BJ (cell line): ENCODE measurements at places on chromosomes 12 and 14.

DNA sequence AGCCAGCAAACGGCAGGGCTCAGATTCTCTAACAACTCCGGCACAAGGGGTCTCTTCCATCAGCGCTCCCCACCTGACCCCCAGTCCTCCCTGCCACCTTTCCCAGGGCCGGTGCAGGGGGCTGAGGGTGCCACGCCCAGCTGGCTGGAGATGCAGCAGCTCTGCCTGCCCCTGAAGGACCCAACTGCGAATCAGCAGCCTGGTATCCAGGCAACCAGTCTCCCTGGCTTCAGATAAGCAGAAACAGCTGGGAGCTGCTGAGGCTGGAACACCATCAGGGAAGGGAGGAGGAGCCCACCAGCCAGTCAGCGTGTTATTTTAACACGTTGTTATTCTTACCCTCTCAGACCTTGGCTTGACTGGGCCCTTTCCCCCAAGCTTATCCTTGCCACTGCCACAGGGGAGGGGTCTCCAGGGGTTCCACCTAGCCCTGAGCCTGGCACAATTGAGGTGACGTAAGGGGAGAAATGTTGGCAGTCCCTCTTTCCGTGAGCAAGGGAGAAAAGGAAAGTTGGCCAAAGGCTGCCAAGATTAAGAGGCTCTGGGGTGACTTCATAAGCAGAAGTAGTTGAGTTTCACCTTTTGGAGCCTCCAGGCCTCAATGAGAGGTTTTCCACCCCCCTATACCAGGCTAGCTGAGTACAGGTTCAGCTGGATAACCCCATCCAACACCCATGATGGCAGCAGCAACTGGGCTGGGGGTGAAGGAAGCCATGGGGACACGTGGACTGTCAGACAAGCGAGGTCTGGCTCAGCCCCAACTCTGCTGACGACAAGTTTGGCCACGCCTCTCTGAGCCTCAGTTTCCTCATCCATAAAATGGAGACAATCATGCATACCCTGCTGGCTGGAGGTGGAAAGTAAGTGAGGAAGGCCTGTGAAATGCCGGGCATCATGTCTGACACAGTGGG, 91.1 kb downstream of the IRF2BPL start:
- DNase-seq = no peak

- DNase-seq = no peak
These were observed 5.3 kb upstream of the VSIG10 start for GRCh38 chr12:118109088-118109487.

DNA sequence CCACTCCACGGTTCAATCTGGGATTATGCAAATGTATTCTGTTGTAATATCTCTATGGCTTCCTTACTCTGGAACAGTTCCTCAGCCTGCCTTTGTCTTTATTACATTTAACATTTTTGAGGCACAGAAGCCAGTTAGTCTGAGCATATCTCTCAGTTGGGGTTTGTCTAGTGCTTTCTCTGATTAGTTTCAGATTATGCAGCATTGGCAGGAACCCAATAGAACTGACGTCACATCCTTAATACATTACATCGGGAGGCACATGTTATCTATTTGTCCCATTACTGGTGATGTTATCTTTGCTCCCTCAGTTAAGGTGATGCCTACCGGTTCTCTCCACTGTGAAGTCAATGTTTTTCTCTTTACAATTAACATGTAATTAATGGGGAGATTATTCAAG, 62.4 kb downstream of the PPM1A start:
- DNase-seq = peak; percentile 9

- DNase-seq = no peak
These were observed 397.1 kb downstream of the MDGA2 start for GRCh38 chr14:47278233-47278842.

- DNase-seq = no peak
These were observed 80.9 kb downstream of the RPS6KA5 start for GRCh38 chr14:90979515-90979914.

DNA sequence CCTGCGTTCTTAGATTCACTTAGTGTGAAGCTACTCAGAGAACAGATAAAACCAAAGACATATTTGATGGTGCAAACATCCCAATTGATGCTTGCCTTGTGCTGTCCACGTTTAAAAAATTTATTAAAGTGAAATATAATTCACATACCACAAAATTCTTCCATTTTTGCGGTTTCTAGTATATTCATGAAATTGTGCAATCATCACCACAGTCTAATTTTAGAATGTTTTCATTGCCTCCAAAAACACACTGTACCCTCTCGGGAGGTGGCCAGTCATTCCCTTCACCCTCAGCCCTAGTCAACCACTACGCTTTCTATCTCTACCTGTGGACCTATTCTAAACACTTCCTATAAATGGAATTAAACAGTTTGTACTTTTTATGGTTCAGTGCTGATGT, 1109.2 kb downstream of the FLRT2 start:
- DNase-seq = no peak

- DNase-seq = no peak
These were observed 476.3 kb downstream of the LRIG3 start for GRCh38 chr12:58443981-58444371.

DNA sequence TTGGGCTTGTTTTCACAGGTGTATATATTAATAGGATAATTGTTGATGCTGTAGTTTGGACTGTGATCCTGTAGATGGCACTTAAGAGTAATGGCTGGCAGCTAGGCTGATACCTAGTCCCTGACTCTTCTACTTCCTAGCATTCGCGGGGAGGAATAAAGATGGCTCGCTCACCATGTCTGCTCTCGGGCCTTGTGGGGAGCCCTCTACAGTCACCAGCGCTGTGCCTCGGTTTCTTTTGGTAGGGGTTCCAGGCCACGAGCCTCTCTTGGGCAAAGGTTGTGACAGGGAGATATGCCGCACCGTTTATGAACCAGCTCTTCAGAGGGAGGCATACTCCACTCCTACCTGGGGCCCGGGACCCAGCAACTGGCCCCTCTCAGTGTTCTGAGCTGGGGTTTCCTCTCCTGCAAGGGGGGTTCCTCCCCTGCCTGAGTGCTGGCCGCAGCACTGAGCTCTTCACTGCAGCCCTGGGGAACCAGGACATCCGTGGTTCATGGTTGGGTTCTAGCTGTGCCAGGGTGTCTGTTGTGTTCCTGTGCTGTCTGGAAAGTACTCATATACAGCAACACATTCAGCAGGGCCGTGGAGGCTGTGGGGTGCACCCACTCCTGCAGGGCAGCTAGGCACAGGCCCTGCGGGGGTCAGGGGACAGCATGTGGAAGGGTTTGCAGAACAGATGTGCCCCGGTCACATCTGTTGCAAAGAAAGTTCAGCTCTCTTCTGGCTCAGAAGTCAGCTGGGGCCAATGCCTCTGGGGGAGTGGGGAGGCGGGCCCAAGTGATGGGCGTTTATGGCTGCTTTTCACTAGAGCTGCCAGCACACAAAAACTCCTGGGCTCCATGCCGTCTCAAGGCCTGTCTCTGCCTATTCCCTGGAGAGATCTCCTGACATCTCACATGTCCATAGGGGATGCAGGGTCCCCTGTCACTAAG, 147.9 kb downstream of the PPFIA2 start:
- no peak for DNase-seq

DNA sequence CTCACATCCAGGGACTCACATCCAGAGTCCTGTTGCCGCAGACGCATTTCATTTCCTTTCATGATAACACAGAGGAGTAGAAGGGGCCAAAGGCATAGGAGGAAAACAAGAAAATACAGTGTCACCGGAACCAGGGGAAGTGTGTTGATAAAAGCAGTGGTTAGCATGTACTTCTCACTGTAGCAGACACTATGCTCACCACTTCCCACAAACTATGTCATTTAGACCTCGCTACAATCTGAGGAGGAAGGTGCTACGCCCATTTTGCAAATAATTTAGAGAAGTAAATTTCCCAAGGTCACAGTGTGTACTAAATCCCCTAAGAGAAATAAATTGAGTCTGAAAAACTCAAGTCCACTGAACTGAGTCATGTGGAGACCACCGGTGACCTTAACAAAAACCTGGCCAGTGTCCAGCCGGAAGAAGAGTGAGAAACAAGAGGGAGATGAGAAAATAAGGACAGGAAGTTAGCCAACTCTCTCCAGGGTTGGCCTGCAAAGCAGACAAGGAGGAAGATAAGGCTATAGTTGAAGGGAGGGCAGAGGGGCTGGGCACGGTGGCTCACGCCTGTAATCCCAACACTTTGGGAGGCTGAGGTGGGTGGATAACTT, 25.8 kb upstream of the TMCC3 start:
- DNase-seq = no peak

DNA sequence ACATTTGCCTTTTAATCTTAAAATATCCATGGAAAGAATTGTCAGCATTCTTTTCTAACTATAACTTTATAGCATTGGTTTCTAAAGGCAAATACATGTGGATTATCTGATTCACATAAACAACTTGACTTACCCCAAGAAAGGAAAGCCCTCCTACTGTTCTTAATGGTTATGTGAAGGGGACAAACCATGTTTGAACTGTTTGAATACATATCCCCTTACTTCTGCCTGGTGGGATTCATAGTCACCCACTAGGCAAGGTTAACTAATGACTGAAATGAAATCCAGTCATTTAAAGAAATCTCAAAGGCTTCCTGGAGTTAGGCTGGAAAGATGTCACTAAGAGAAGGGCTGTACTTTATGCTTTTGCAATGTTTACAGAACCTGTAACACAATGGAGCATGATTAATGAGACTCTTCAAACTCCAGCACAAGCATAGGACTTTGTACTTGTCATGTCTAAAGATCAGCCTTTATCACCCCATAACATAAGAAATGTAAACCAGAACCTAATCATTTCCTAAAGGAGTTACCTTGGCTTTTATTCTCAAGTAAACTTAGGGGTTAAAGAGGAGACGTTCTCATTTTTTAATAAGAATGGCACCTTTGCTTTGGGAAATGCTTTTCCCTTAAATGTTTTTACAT, 10.2 kb upstream of the FLRT2 start:
- no peak for DNase-seq

DNA sequence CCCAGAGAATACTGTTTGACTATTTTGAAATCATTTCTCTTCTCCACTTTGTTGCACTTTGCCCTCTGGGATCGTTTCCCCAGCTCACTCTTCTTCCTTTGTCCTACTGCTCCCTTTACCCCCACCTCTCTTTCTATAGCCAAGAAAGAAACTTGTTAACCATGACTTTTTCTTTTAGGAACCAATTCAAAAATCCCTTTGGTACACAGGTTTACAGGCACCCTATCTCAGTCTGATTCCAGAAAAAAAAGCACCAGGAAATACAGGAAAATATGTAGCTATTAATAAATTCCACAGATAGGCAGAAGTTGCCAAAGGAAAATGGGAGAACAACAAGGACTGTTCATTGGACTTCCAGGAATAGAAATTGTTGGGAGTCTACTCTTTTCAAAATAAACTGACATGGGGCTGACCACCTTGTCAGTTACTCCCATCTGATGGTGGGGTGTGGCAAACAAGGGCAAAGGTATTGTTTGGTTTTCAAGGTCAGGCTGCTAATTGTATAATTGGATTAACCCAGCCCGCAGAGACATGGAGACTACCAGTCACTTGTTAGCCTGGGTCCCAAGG, 82.4 kb downstream of the CRADD start:
- DNase-seq = no peak

DNA sequence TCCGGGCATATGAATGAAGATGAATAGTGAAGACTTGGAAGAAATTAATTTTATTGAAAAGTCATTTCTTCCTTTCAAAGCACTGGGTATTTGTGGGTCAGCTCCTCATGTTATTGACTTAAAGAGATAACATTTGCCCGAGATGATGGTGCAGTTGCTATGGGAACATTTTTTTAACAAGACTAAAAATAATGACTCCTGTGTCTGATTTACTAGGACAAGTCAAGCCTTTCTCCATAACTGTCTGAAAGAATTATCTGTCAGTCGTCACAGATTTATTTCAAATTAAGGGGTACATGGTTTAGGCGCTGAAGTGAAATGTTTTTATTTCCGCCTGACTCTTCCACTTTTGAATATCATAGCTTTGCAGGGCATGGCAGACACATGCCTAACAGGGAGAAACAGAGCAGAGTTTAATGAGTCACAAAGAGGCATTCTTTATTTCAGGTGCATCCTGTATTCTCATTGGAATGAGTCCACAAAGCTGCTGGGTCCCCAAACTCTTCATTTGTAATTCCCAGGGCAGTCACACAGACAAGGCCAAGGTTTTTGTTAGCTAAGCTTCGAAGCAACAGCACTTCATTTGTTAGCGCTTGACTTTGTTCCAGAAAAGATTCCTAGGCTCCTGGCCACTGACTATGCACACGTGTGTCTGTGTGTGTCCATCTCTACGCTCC, 4.3 kb upstream of the GPHB5 start:
- no peak for DNase-seq

GRCh38 chr12:9792185-9792900, 31.6 kb upstream of the CD69 start:
- no peak for DNase-seq

GRCh38 chr14:93112891-93113677, 2.6 kb downstream of the ITPK1 start:
- peak; percentile 19 for DNase-seq

DNA sequence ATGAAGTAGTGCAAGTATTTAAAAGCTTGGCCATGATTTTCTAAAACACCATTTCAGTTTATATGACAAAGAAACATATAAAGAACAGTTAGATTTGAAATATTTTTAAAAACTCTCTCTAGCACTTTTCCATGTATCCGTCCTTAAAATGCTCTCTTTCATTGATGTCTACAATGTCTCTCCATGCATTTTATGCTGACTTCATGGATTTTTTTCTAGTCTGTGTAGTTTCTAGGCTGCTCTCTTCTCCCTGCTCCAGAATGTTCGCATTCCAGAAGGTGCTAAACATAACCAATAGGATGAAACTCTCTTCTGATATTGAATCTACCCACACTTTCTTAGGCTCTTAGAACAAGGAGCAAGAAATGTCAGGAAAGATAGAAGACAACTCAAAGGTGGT, 124.8 kb downstream of the PLCZ1 start:
- no peak for DNase-seq

DNA sequence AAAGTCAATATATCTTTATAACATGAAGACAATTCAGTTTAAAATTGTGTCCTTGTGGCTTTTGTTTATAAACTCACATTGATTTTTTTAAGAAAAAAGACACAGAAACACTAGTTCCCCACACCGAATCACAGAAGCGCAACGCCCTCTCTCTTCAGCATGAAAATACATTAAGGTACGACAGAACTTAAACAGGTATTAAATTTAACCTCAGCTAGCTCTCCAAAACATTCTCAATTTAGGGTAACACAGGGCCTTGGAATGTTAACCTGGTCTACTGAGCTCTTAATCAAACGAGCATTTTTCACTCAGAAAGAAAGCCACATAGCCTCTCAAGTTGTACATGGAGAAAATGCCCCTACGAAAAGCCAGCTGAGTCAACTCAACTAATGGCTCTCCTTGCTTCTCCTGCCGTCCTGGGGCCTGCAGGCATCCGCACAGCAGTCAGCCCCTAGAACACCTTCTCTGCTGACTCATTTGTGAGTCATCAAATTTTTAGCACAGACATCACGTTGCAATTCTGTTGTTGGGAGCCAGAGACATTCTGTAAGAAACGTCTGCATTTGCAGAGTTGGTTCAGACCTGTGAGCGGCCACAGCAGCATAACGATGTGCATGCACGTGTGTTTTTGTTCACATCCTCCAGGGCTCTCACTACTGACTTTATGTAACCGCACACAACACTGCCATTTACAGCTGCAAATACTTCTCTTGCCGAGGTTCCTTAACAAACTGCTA, 141.6 kb downstream of the ITPR2 start:
- DNase-seq = peak; percentile 90
